Gastrocnemius medialis (tissue), 4 donors: ENCODE measurements at places on chromosomes 4 and X. TPM values are rescaled to one million over a fixed set of nuclear protein-coding genes. Genes with fewer than 3 reads are reported as not detected.

The IKBKG gene
- 8.8 TPM for total RNA-seq

The RPL36A gene
- 1,101 TPM for total RNA-seq

The PDS5A gene
- total RNA-seq: 37.0 TPM

The SLAIN2 gene
- total RNA-seq: 64.3 TPM

The PNMA5 gene
- total RNA-seq: not detected

The TMEM154 gene
- total RNA-seq: 1.2 TPM
